ENCODE measurements at places on chromosomes 6 and 20.

DNA sequence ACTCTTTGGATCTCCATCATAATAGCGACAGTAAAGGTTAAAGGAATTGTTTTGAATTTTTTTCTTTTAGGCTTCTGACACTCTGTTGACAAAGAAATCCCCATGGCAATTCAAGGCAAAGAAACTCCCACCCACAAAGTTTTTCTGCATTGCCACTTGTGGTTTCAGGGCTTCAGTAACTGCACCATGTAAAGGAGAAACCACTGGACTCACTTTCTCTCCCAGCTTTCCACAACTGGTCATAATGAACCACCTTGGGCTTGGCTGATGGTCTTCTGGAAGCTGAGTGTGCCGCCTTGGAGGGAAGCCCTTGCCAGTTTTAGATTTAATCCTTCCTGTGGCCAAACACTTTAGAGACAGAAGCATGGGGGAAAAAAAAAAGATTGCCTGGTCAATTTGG is 163.1 kb downstream of the ISM1 start:
- no peak for DNase-seq

DNA sequence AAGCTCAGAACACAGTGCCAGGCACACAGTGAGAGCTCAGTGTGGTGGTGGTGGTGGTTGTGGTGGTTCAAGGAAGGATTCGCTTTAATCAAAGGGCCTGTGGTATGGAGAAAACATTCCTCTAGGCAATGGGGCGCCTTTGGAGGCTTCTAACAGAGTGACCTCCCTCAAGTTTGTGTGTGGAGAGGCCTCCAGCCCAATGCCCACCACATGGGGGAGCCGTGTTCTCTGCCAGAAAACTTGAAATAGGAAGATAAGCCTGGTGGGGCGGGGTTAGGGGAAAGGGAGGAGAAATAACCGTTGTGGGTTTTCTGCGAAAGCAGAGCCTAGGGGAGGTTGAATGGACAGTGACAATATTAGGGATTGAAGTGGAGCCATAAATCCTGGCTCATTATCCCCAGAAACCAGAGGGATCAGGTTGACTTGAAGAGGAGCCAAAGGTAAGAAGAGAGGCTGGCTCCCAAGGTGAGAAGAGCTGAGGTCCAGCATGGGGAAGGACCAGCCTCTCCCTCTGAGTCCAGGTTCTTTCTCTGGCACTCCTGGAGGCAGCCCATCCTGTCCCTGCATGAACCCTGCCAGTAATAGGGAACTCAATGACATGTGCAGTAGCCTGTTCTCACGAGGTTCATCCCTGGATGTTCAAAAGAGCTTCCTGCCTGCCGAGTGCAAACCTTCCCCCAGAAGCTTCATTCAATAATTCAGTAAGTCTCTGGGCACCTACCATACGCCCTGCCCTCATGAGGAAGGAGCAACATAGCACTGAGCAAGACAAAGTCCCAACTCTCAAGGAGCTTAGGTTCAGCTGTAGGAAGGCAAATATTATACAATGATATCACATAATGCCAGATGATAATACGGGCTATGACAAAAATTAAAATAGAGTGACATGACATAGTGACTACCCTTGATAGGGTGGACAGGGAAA is 51.4 kb downstream of the TGM2 start:
- no peak for DNase-seq

- no peak for DNase-seq
Observed at GRCh38 chr6:154113392-154113791, 74.4 kb downstream of the OPRM1 start.

DNA sequence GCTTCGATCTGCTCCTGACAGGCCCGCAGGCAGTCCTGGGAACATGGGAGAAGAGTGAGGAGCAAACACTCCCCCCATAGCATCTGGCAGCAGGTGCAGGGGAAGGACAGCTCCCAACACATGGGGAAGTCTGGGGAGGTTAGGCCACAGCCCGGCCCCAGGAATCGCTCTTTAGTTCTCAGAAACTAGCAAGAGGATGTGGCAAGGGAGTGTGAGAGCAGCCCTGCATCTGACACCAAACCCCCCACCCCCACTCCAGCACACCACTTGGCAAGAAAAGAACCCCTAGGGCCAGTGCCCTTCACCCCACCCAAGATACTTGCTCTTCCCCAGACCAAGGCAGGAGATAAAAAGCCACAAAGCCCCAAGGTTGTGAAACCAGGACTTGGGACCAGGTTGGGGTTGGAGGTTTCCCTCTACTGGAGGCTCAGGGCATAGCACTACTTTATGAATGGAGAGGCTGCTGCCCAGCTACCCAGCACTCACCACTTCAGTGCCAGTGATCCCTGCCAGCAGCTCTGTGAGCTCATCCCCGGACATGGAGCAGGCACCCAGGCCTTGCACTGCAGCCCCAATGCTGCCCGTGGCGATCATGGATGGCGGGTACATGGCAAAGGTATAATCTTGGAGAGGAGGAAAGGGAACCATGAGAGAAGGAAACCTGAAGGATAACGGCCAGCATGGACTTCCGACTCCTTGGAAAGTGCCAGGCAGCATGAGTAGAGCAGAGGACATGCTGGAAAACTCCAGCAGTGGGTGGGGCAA is 5.4 kb downstream of the CCND3 start:
- peak; percentile 39 for DNase-seq

- no peak for DNase-seq
Observed at GRCh38 chr6:145267076-145267867, 468.0 kb downstream of the EPM2A start.

DNA sequence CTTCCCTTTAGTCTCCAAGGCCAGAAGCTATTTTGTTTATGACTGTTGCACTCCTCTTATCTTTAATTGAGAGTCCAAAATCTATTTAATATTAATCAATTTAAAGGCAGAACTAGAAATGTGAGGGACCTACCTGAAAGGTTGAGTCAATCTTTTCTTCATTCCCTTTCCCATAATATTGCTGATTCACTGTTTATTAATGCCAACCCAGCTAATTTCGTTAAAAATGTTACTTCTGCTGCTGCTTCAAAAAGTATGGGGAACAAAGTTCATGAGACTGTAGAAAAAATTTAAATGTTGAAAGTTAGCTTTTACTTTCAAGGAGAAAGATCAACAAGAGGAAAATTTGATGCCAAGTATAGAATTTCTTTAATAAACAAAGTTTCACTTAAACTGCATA is 365.3 kb downstream of the TENT5A start:
- no peak for DNase-seq

Measured in CD4-positive, alpha-beta T cell (primary cell).